Activated naive CD8-positive, alpha-beta T cell treated with anti-CD3 and anti-CD28 coated beads, Interleukin-2, amount 10 ng/mL, durations not matched to agents 7 days and 5 days (primary cell): ENCODE measurements at places on chromosomes 2 and 18. TPM values are rescaled to one million over a fixed set of nuclear protein-coding genes. Genes with fewer than 3 reads are reported as not detected.
A peak's percentile ranks its signal among the peaks of the same experiment; 100 is the strongest.

Gene KIAA2012
- not detected for total RNA-seq

DNA sequence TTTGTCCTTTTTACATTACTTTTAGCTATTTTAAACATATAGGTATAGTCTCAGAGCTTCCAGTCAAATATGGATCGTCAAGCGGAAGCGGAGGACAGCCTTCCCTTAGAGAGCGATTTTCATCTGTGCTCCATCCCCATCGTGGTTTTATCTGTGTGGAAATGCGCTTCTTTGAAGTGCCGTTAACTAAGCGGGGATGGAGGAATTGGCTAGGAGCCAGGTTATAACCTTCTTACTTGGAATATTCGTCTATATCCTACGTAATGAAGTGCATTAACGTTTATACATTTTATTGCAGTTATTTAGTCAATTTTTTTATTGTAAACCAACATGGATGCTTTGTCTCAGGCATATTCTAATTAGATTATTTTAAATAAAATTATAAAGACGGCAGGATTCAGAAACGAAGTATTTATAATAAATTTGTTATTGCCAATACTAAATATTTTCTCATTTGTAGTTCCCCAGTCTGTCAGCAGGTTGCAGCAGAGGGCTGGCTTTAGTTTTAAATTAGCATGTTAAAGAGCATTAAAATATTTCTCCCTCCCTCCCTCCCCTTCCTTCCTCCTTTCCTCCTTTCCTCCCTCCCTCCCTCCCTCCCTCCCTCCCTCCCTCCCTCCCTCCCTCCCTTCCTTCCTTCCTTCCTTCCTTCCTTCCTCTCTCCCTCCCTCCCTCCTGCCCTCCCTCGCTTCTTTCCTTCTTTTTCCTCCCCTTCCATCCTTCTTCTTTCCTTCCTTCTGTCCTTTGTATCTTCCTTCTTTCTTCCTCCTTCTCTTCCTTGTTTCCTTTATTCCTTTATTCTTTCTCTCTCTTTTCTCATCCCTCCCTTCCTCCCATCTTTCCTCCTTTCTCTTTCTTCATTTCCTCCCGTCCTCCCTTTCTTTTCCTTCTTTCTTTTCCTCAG, 80.6 kb upstream of the DOCK10 start:
- H3K4me1 ChIP-seq, result no peaks in the 10 kb centered on the region
- no peak for DNase-seq
- no peaks in the 10 kb centered on the region for H3K27me3 ChIP-seq
- no peak overlapping the region for H3K4me3 ChIP-seq
- H3K36me3 ChIP-seq, result no peaks in the 10 kb centered on the region

- H3K36me3 ChIP-seq, result peaks cover 22% of the 10 kb centered on the region
- H3K4me1 ChIP-seq, result peaks cover 45% of the 10 kb centered on the region
- H3K27me3 ChIP-seq, result no peaks in the 10 kb centered on the region
- no peak for DNase-seq
- peak overlapping the region; percentile 26 for H3K4me3 ChIP-seq
- H3K27ac ChIP-seq, result peak overlapping the region; percentile 78
Observed at GRCh38 chr2:25817630-25818029, 60.7 kb downstream of the ASXL2 start.

GRCh38 chr2:209499069-209499468, 75.2 kb downstream of the MAP2 start:
- no peaks in the 10 kb centered on the region for H3K36me3 ChIP-seq
- H3K4me1 ChIP-seq, result no peaks in the 10 kb centered on the region
- no peak overlapping the region for H3K4me3 ChIP-seq
- DNase-seq, result no peak

DNA sequence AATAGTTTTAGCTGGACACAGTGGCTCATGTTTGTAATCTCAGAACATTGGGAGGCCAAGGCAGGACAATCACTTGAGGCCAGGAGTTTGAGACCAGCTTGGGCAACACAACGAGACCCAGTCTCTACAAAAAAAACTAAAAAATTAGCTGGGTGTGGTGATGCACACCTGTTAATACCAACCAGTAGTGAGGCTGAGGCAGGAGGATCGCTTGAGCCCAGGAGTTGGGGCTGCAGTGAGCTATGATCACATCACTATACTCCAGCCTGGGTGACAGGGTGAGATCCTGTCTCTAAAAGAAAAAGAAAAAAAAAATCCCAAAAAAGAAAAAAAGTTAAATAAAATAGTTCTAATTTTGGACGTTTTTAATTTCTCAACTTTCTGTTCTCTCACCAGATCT, 68.7 kb downstream of the MAP4K3 start:
- DNase-seq, result no peak
- H3K4me1 ChIP-seq, result peaks cover 6% of the 10 kb centered on the region
- no peak overlapping the region for H3K27ac ChIP-seq
- H3K36me3 ChIP-seq, result peaks cover 32% of the 10 kb centered on the region
- no peak overlapping the region for H3K4me3 ChIP-seq
